ENCODE measurements at places on chromosomes 5 and 9. TPM values are rescaled to one million over a fixed set of nuclear protein-coding genes. Genes with fewer than 3 reads are reported as not detected.
A peak's percentile ranks its signal among the peaks of the same experiment; 100 is the strongest.

GRCh38 chr5:153860195-153860886 lies 178.4 kb downstream of the FAM114A2 start:
- no peak for DNase-seq

GRCh38 chr5:94832685-94833084 lies 214.2 kb downstream of the SLF1 start:
- no peak for DNase-seq

DNA sequence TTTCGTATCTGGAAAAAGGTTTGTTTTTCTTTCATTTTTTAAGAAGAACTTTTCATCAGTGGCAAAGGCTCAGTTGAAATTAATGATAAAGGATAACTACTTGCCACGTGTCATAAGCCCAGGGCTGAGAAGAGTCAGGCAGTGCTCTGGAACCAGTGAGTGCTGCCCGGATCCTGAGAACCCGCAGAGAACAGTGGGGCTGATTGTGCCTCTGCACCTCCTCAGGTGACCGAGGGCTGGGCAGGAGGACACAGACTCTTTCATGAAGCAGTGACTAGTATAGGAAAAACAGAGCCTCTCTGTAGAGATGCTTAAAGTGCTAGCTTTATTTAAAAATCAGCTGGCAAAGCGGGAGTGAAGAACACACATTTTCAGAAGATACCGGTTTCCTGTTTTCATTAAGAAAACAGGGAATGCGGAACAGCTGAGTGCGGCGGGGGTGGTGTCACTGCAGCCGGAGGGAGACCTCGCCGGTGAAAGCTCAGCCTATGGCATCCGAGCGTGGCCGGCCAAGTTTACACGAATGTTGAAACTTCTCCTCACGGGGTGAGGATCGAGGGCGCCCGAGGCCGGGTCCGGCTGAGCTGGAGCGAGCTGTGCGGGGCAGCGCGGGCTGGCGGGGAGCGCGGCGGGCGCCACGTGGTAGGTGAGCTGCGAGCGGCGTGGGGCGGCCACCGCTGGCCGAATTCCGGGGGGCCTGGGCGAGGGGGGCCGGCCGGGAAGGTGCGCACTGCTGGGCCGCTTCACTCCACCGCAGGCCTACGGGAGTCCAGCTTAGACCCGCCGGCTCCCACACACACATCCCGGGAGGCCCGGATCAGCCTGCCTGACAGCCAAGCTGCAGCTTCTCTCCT lies 134.7 kb upstream of the DMRT1 start:
- peak; percentile 83 for DNase-seq

GRCh38 chr9:91017245-91017644 lies 215.6 kb downstream of the SYK start:
- DNase-seq = no peak

The PRR7 gene
- polyA plus RNA-seq = 14.2 TPM

The RPS23 gene
- 6,191 TPM for polyA plus RNA-seq

All from mammary epithelial cell (primary cell).